Non-pigmented ciliary epithelial cell (primary cell): ENCODE measurements at places on chromosomes 3 and 15.
A peak's percentile ranks its signal among the peaks of the same experiment; 100 is the strongest.

GRCh38 chr3:10286596-10287295, 6.0 kb downstream of the GHRL start:
- DNase-seq: peak; percentile 42

- DNase-seq: no peak
Measured at GRCh38 chr15:65960586-65960985, 91.3 kb downstream of the RAB11A start.

DNA sequence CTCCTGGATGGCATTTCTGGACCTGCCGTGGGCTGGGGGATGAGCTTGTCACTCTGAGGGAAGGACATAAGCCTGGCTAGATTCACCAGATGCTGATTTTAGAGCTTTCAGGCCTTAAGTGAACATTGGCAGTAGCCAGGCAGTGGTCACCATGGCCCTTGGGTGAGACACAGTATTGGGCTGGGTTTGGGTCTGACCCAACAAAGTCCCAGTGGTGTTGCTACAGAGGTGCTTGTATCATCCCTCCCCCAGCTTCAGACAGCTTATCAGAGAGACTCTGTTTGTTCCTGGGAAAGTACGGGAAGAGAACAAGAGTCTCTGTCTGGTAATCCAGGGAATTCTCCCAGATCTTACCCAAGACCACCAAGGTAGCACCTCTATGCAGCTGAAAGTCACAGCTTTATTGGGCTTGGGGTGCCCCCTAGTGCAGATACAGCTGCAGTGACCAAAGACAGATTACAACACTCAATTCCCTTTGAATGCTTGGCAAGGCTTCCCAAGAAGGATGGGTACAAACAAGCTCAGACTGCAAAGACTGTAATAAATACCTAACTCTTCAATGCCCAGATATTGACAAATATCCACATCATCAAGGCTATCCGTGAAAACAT, 9.8 kb upstream of the RUVBL1 start:
- DNase-seq: peak; percentile 18

DNA sequence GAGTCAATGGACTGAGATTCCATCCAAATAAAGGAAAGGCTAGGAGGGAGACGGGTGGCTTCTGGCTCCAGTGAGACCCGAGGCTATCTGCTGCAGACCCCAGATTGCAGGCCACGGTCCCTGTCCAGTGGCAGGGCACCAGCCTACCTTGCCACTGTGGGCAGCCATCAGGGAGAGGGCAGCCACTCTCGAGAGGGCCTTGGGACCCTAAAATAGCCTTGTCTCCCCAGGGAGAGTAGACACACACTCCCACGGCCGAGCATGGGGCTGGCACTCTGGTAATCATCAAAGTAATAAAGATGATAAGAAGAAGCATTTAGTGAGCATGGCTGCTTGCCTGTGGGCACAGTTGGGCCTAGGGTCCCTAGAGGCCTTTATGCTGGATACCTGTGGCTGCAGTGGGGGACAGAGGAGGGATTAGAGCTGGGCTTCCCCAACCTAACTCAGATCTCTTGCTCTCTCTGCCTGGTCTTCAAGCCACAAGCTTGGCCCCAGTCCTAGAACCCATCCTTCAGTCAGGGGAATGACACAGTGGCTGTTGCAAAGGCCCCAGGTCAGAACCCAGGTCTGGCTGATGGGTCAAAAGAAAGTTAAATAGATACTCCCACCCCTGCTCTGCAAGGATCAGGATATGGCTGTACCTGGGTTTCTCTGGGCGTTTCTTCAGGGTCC, 9.2 kb upstream of the VIPR1 start:
- no peak for DNase-seq

DNA sequence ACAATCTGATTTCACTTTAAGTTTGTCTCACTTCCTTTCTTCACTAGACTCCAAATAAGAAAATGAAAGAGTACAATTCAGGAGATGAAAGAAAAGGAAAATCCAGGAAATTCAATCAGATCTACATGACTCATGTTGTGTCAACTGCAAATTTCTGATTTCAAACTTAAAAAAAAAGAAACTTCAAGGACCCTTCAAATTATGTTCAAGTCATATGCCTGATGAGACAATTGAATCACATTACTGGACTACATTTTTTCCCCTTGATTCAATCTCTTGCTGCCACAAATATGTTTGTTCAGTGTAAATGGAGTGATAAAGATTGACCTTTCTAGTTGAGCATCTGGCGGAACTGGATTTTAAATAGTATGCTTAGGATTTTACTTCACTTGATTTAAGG, 37.4 kb downstream of the FRMD5 start:
- peak; percentile 93 for DNase-seq

GRCh38 chr15:93861956-93862741, 369.2 kb upstream of the MCTP2 start:
- DNase-seq: no peak

GRCh38 chr3:189038773-189039745, 132.7 kb upstream of the TPRG1 start:
- DNase-seq: no peak

DNA sequence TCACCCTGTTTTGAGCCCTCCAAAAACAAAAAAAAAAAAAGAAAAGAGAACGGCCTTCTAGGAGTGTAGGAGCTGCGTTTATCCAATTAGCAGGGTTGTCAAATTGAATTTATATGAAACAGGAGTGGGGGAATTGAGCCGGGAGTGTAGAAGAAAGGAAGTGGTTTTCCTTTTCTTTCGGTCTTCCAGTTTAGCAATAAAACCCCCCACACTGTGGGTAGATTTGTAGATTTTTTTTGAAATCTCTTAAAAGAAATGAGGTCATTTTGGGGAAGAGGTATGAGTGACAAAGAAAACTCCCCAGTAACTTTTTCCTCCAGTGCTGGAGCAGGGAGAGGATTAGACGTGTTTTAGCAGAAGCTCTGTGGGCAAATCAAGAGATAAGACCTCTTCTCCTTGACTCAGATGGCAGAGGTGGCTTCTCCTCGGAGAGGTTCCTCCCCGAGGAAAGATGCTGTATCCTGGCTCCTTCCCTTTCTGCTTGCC, 30.8 kb downstream of the BOC start:
- no peak for DNase-seq

DNA sequence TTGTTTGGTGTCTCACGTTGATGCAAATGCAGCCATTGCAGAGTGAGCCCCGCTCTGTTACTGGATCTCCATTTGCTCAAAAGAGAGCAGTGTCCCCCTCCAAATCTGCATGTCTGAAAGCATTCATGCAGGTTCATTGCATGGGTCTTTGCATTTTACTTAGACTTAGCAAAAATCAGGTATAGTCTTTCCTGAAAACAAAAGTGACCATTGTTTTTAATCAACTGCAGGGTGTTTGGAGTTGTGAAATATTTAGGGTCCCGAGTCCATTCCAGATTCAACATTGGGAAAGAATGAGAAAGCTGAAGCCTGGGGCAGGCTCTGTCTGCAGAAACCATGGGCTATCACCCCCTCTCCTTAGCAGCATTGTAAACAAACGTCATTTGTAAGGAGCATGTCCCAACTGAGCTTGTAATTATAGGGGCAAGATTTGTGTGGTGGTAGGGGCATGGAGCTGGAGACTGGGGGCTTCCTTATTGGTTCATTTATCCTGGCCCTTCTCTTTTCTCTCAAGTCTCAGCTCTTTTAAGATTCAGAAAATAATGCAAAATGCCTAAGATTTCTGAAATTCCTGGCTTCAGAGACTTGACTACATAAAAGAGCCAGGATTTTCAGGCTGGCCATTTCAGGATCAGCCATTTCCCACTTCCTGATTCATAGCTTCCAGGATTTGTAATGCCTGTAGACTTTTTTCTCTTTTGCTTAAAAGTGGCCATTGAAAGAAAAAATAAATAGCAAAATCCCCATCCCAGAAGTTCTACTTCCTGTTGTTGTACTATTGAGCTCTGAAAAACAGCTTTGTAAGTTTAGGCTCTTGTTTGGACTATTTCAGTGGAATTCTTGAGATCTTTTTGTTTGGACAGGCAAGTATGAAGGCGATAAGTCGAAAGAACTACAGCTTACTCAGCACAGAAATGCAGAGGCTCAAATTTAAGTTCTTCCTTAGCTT, 23.0 kb downstream of the IGF1R start:
- no peak for DNase-seq

DNA sequence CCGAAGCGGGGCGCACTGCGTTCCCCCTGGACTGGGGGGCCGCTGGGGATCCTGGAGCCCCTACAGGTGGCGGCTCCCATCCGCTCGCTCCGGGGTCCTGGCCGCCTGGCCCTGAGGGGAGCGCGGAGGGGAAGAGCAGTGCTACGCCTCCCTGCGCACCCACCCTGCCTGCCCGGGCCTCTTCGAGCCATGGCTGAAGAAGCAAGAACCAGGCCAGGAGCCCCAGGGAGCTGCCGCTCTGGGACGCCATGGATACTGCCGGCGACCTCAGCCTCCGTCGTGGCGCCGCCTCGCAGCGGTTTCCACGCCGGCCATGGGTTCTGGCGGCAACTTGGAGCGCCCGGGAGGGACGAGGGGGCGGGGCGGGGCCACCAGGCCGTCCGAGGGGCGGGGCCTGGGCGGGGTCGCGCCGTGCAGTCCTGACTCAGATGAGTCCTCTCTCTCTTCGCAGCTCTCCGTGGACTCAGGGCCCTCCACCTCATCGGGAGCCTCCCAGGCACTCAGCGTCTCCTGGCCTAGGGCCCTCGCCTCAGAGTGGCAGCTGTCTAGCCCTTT, 50.9 kb downstream of the MYL3 start:
- no peak for DNase-seq

- no peak for DNase-seq
Measured at GRCh38 chr3:150286390-150287147, 121.5 kb upstream of the TSC22D2 start.

DNA sequence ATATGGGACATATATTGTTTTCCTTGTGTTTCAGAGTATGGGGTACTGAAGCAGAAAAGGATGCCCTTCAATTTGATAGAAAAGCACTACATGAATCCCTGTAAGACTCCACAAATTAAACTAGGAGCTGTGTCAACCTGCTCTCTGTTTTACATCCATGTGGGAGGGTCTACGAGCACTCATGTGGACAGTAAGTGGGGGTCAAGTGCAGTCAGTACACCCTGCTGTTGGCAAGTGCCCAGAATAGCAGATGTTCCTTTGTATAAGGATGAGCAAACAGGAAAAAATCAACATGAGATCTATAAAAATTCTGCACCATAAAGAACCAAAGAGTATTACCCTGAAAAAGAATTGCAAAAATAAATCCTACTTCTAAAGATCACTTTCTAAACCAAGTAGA, 659.9 kb downstream of the SI start:
- peak; percentile 5 for DNase-seq

GRCh38 chr15:51736069-51736468, 1.4 kb downstream of the LYSMD2 start:
- DNase-seq: no peak

- no peak for DNase-seq
Measured at GRCh38 chr3:108554229-108554628, 35.0 kb downstream of the CIP2A start.

GRCh38 chr15:63402498-63403253, 21.0 kb upstream of the CA12 start:
- DNase-seq: no peak

- no peak for DNase-seq
Measured at GRCh38 chr15:81289910-81290309, 34.0 kb downstream of the STARD5 start.

GRCh38 chr3:136008732-136009470, 43.4 kb downstream of the PPP2R3A start:
- DNase-seq: no peak

- DNase-seq: peak; percentile 18
Measured at GRCh38 chr3:196440041-196440537, 7.9 kb upstream of the UBXN7 start.

DNA sequence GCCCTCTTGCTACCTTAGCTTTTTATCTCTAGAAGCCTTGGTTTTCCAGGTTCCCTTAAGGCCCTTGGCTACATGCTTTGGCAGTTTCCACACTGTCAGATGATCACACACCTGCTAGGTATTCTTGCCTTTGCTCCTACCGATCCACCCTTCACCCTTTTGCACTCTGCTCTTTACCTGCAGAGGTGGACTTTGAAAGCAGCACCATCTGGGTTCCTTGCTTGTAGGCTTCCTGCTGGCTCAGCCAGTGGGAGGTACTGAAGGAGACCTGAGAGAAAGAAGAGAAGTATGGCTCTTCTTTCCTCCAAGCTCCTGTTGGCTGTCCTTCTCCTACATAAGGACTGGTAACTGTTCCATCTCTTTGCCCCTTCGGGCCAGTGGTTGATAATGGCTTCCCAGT, 7.3 kb upstream of the ZNF592 start:
- DNase-seq: no peak

DNA sequence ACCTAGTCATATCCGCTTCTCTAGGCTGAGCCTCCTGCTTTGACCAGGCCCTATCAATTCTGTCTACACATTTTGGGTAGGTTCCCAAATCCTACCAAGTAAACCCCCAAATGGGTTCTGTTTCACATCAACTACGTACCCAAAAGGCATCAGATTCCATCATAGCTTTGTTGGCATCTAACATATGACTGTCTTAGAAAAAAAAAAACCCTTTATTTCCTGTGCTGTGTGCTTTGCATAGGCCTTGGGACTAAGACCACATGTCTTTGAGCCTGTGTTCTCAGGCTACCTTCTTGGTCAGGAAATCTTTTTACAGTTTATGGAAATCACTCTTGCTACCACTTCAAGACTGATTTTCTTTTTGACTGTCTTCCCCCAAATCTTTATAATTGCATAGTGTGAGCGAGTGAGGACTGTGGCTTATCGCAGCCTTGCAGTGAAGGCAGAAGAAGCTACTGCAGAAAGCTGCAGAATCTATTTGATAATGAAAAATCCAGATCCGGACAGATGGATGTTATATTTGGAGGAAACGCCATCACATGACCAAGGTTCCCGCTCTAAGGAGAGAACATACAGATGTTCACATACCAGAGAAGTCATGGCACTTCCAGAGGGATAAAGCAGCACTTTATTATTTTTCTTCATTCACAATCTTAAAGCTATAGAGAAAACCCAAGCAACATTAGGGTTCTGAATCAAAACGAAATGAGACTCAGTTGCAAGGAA, 111.2 kb downstream of the EOMES start:
- no peak for DNase-seq

GRCh38 chr3:187689984-187690383, 12.4 kb downstream of the RTP2 start:
- no peak for DNase-seq

DNA sequence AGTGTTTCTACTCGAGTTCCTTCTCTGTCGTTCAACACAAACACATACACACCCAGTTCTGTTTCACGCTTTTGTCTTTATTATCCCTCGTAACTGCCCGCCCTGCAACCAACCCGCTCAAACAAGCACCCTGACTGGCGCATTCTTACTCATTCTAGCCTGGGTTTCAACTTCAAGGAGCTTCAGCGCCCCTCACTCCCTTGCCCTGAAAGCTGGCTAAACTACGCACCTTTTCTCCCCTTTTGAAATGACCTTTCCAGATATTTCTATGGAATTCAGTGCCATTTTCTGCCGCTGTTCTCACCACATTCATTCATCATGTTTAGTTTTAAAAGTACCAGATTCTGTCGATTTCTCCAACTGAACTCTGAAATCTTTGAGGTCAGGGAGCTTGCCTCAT, 653 bp upstream of the MFSD1 start:
- DNase-seq: no peak
